Activated CD4-positive, alpha-beta T cell treated with anti-CD3 and anti-CD28 coated beads for 1 hour (primary cell): ENCODE measurements at places on chromosomes 1 and 21.

DNA sequence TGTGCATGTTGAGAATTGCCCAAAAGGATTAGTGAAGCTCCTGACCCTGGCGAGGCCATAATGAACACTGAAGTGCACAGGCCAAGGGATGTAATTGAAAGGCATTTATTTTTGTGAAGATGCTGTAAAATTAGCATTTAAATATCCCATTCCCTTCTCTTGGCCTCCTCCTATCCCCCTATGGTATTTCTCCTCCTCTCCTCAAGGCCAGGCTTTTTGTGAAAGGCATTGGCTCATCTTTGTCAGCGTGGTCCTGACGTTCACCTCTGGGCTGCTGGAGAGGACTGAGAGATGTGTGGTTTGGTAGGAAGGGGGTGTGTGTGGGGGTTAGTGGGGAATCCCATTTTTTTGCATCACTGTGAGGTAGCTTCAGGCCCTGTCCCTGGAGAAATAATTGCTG lies 81.5 kb upstream of the CD1D start:
- DNase-seq = no peak

DNA sequence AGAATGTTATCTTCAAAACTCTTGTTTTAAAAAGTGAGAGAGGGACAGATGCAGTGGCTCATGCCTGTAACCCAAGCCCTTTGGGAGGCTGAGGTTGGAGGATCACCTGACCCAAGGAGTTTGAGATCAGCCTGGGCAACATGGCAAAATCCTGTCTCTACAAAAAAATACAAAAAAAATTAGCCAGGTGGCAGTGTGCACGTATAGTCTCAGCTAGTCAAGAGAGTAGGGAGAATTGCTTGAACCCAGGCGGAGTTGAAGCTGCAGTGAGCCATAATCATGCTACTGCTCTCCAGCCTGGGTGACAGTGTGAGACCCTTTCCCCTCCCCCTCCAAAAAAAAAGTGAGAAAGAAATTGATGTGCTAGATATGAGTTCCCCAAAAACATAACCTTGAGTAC lies 131.0 kb downstream of the KCNT2 start:
- DNase-seq = no peak

- DNase-seq = no peak
These were observed 20.2 kb downstream of the MRPL37 start for GRCh38 chr1:54220004-54220811.

DNA sequence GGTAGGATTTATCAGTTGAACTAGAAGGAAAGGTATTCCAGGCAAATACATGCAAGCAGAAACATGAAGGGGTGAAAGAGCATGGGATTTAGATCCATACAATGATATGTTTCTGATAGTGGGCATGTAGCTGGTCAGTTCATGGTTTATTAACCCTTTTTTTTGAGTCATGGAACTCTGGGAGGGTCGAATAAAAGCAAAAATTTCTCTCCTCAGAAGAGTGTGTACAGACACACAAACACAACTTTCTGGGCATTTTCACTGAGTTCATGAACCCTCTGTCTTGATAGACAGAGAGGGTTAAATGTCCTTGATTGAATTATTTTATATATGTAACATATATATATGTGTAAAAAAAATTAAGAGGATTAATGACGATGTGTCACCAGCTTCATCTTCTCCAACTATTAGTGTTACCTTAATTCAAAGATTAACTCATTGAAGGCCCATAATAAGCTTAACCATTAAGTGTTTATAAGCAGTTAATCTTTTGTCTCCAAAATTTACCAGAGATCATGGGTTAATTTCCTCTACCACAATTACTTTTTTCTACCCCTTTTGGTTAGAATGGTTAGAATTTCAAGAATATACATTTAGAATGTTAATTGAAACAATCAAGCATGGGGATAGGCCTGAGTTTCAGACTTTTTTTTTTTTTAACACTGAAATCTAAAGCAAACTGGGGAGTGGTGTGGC lies 4.6 kb downstream of the JUN start:
- DNase-seq = no peak

DNA sequence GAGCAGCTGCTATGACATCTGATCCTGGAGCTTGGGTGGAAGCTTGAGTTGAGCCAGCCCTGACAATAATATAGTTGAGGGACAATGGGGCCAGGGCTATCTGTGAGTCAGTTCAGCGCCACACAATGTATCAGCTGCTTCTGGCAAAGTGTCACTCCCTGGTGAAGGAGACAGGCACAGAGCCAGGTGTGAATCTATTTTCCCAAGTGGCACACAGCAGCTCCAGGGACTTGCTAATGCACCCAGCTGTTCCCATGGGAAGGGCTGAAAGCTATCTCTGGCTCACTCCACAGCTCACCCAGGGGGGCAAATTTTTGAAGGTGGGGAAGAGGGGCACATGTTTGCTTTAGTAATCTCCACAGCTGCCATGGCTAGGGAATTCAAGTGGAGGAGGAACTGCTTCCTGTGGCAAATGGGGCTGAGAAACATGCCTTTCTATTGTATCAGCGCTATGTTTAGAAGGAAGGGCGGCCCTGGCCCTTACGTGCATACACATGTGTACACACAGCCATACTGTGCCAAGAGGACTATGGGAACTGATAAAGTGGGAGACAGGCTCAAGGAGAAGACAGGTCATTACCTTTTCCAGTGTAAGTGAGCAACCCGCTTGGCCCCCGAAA lies 2.2 kb downstream of the CYB5R1 start:
- DNase-seq = no peak

DNA sequence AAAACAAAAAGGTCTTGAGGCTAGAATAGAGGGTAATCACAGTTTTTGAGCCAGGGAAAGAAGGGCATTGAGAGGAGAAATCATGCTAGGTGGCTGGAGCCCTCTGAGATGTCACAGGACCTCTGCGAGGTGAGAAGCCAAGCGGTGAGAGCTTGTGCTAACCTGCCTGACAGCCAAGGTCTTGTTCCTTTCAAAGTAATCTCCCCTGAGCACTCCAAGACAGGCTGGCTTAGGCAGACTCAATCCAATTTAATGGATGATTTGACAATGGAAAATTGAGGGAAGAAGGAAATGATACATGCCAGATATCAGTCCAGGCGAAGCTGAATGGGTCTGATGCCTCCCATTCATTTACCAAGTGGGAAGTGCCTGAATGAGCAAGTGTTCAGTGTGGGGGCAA lies 311.9 kb upstream of the PTBP2 start:
- no peak for DNase-seq

GRCh38 chr1:232556351-232556750 lies 73.6 kb downstream of the SIPA1L2 start:
- no peak for DNase-seq

DNA sequence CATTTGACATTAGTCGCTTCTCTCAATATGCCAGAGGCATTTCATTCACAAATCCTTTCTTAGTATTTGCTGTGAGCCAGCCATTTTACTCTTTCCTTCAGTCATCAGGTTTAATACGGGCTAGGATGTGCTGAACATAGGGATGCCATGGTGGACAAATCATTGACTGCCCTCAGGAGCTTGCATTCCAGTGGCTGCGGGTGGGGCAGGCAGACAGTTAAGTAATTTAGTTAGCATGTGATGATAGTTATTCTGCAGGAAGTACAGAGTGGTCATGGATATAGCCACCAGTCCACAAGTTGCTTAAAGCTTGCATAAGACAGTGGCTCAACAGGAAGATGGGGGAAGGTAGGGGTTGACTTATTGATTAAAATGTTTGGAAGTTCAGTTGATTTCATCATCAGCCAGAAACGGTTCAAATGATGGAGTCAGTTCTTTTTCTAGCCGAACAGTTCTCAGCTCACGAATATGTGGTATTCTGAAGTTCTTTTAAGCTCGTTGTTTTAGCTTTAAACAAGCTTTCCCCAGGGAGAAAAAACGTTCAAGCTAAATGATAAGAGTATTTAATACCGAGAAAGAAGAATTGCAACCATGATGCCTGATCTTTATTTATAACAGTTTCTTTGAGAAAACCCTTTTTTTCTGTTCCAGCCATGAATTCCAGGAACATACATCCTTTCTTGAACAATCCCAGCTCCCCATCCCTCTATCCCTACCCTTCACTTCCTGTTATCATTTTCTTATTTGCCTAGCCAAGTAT lies 1.4 kb downstream of the SLC22A15 start:
- no peak for DNase-seq

DNA sequence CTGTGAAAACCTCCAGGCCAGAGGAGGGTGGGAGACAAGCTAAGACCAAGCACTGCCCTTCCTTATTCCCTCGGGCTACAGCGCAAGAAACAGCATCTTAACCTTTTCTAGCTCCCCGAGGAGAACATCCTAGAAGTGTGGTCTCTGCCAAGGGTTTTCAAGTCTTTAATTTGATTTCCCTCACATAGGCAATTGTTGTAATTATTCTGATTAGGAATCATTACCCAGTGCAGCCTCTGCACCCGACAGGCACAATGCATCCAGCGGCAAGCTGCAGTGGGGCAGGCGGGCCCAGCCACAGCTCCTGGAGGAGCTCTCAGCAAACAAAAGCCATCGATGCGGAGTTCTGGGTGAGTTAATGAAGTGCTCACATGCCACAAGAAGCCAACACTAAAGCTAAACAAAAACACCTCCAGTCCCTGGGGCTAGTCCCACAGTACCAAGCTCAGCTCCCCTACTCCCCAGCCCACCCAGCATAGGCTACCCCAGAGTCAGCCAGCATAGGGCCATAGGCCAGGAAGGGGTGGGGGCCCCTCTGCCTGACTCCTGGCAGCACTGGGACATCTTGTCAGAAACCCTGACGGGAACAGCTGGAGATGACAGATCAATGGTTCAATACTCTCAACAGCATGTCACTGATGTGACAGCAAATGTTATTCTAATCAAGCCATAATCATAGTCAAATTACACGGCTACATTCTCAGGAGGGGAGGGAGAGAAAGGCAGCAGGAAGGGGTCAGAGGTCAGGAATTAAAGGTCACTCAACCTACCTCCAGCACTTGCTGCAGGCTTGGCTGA lies 42.5 kb downstream of the ERI3 start:
- no peak for DNase-seq

DNA sequence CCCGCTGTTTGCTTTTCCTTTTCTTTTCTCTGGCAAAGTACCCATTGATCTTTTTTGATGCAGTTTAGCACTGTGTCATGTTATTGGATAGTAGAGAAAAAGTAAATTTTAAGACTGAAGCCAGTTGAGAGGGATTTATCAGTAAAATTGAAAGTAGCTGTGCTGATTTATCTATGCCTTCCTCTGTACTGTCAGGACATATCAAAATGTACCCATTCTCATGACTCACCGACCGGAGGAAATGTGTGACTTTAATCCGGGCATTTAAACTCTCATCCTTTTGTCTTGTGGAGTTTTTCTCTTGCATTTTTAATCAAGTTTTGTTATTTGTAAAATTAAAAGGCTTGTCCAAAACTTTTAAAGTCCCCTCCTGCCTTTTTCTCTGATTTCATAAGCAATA lies 276.6 kb upstream of the FMN2 start:
- DNase-seq = no peak

- DNase-seq = no peak
These were observed 4.7 kb downstream of the IGSF8 start for GRCh38 chr1:160093624-160094290.
